ENCODE measurements at places on chromosomes 7 and 10.

GRCh38 chr7:122311734-122312450, 7.3 kb upstream of the FEZF1 start:
- no peak for DNase-seq

DNA sequence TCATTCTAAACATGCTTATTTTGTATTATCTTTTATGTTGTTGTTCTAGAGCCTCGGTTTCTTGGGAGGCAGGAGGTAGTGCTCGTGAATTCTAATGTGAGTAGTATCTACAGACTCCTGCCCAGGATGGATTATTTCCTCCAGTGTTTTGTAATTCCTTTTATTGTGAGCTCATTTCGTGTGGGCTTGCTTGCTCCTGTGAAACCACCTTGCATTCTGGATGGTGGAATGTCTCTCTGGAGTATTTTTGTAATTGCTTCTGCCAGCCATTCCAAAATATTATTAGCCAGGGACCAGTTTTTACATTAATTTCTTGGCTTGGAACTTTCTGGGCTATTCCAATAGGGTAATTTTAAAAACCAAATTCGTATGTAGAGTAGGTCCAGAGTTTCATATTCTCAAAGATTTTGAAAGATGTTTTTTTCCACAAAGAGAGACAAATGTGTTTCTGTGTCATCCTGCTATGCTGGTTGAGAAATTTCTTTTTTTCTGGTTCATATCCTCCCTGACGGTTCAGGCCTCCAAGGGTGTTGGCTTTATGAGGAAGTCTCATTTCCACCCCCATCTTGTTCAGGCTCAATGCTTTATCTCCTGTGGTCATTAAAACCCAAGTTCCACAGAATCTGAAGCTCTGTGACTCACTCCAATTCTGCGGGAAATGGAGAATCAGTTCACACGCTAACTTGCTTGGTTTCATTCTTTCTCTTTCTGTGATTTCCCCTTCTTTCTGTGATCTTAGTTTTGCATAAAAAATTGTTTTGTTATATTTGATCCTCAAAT, 41.7 kb upstream of the CALD1 start:
- no peak for DNase-seq

DNA sequence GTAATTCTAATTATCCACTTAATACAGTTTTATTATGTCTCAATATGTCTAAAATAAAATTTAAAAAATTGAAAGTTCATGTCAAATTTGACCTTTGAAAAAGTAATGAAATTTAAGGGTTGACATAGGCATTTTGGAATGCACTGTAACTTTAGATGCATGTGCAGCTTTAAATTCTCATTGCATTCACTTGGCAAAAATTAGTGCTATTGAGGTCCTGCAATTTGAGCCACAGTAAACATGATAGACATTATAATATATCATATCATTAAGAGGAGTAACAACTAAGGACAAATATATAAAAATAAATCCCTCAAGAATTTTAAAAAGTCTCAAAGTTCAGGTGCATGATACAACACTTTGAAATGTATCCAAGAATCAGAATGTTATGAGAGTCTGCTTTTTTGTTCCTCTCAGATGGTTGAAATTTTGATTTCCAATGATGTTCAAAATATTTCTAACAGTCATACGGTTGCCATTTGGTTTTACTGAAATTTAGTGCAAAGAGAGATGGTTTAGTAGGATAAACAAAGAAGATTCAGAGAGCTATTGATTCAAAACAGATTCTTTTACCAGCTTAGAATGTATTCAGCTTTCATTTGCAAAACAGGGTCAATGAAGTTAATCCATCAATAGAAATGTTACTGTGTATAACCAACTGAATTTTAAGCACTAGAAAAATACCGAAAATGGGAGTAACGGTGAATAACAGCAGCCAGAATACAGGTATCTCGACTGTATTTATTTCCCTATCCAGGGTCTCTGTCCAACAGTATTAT, 71.8 kb downstream of the SEMA3A start:
- DNase-seq = no peak

GRCh38 chr10:96922978-96923948, 91.2 kb downstream of the LCOR start:
- no peak for DNase-seq

All from activated T-helper 1 cell treated with Interleukin-2 at 50 U/mL for 16 hours (primary cell).